ENCODE measurements at places on chromosomes 2 and 18.

- DNase-seq: no peak
These were observed 160.7 kb downstream of the CSRNP3 start for GRCh38 chr2:165630236-165630635.

GRCh38 chr2:140667203-140667602, 1463.6 kb downstream of the LRP1B start:
- no peak for DNase-seq

GRCh38 chr2:28399289-28399688, 6.6 kb downstream of the FOSL2 start:
- DNase-seq: no peak

GRCh38 chr2:26503231-26503880, 25.4 kb upstream of the OTOF start:
- DNase-seq: peak; percentile 63

DNA sequence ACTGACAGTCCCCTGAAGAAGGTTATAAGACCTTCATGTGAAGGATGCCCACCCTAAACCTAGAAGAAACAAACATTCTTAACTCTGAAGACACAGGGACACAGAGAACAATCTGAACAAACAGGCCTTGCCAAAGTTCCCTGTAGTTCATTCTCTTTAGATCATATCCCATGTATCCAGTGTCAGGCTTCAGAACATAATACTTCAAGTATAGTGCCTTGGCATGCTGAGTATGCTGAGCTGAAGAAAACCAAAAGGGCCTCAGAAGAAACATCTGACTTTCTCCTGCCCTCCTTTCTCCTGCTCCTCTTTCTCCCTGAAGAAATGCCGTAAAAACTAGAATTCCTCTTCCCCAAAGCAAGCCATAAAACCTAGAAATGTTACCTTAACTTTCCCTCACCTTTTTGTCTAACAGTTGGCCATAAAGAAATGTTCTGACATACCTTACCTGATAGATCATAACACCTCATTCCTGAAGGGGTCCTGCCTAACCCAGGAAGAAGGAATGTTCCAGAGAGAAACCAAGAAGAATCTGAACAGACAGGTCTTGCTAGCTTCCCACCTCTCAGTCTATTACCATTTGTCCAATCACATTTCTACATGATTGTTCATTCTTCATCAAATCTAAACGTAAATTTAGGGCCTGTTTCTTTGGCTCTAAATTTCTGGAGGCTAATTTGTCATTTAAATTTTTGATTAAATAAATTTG, 160.1 kb upstream of the ZC3H15 start:
- no peak for DNase-seq
